ENCODE measurements at places on chromosomes 4 and X.

DNA sequence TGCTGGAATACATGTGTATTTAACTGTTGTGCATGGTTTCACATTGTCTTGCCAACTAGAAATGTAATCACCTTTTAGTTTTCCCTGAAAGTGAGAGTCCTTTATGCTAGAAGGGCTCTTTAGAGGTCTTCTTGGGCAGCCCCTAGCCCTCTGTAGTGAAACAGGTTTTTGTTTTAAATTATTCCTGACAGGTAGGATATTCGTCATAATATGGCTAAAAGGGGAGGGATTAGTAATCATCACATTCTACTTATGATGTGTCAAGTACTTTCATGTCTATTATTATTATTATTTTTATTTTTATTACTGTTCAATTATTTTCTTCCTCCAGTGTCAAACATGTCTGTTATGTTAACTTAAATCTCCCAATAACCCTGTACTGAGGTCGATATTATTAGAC, 35.5 kb downstream of the MSN start:
- DNase-seq = no peak

- no peak for DNase-seq
Measured at GRCh38 chr4:152992466-152992865, 56.3 kb downstream of the FHDC1 start.

- no peak for DNase-seq
Measured at GRCh38 chr4:168484626-168485025, 4.3 kb upstream of the DDX60L start.

GRCh38 chrX:7330556-7330955, 182.6 kb upstream of the PUDP start:
- DNase-seq = no peak

DNA sequence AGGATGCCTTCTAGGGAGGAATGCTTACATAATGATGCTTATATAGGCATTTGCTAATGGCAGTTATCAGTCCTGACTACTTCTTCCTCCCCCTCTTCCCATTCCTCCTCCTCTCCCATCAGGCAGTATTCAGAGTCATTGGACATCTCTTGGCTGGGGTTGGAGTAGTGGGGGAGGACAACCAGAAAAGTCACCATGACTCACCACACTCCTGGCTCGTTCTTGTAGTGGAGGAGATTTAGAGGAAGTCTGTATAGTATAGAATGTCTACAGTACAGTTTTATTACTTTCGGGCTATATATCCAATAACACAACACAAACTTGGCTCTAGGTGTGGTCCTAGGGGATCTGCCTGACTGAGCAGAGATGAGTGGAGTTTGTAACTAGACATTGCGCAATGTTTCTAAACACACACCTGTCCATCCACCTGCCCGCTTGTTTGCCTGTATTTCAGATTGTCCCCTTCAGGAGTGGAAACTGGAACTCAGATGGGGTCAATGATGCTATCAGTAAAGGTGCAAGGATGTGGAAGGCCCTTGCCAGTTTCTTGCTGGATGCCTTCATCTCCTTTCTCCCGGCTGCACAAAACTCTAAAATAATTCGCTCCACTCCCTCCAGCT, 27.9 kb upstream of the KIAA1210 start:
- DNase-seq = no peak

DNA sequence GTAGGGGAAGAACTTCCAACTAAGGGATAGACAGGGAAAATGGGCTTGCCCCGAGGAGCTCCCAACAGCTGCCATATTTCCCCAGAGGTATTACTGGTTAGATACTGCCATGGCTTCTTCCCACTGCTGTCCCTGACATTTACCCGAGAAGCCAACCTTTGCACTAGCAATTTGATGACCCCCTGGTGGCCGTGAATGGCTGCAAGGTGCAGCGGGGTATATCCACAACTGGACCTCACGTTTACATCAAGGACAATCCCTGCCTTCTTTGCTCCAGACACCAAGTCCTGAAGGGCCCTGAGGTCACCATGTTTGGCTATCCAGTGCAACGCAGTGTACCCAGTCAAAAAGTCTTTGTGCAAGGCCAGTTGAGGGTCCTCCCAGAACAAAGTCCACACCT, 2.3 kb downstream of the SOWAHB start:
- no peak for DNase-seq
